NCI-H774 (cell line): ENCODE measurements at places on chromosomes 11 and 22.

- DNase-seq, result no peak
Measured at GRCh38 chr11:68181719-68182451, 31.2 kb downstream of the KMT5B start.

DNA sequence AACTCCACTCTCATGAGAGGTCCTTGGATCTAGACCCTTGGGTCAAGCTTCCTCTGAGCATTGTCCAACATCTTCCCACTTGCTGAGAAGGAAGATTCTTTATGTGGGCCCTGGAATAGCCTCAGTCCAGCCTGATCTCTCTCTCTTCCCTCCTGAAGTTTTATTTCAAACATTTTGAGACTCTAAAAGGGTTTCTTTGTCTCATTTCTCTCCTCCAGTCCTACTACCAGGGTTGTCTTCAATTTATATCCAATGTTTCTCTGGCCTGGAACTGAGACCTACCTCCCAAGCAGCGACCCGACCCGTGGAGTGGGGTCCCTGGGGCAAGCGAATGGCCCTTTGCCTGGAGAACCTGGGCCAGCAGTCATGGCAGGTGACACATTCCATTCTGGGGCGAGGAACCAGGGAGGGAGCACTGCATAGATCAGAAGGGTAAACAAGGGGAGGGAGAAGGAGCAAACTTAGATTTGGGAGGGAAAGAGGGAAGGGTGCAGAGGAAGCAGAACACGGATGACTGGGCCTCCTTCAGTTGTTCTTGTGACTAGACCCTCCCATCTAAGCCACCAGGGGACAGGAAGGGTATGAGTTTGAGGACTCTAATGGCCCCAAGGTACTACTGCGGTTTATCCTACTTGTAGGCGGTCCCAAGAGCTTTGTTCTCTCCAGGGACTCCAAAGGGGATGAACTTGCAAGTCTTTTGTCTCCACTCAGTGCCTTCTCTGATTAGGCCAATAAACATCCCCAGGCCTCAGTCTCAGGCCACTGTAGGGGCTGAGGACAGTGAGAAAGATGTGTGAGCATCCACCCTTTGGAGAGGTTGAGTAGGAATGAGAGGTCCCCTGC lies 14.2 kb upstream of the PRAME start:
- DNase-seq, result no peak

GRCh38 chr22:29079218-29079901 lies 6.5 kb downstream of the KREMEN1 start:
- DNase-seq, result peak; percentile 31

DNA sequence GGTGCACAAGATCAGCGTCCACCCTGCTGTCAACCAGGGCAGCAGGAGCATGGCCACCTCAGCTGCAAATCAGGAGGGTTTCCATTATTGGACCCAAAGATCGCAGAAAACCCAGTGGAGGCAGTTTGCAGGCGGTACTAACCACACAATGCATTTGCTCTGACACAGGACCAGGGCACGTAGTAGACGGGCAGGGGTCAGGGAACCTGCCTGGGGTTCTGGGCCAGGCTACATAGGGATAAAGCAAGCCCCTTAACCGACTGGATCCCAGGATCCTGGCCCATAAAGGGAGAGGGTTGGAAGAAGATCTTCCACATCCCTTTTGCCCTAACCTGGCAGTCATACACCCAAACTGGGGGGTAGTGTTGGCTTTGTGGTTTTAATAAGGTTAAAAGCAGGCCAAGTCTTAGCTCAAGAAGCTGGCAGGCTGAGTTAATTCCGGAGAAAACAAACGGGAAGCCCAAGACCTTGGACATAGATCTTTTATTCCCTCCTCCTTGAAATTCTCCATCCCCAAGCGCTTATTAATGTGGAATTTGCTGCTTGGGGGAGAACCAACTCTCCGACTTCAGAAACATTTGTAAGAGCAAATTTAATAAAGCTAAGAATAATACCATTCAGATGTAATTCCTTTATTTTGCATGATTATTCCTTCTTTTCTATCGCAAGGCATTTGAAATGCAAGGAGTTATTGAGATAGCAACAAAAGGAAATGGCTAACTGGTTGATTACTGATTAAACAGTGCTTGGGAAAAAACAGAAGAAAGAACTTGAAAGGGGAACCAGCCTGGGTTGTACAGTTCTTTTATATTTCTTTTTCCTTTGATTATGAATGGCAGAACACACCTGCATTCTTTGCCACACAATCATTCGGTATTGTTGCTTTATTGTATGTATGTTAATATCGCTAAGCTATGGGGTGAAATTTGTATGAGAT lies 6.3 kb upstream of the ARHGAP8 start:
- DNase-seq, result no peak

DNA sequence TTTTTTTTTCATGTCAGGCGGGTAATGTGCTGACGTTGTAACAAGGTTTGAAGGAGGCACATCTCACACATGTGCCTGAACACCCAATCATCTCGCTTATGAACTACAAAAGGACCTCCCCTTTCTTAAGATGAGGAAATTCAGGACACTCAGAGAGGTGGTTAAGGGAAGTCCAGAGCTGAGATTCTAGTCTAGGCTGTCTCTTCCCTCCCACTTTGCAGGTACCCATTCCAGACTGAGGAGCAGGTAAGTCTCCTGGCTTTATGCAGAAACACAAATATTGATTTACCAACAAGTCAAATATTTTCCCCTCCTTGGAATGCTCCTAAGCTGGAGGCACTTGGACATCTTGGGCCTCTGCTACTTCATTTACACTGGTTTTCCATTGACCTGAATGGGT lies 122.9 kb upstream of the CADM1 start:
- DNase-seq, result no peak

- no peak for DNase-seq
Measured at GRCh38 chr11:85062659-85063058, 564.5 kb downstream of the DLG2 start.

GRCh38 chr11:61134801-61135257 lies 26.4 kb downstream of the VPS37C start:
- no peak for DNase-seq

DNA sequence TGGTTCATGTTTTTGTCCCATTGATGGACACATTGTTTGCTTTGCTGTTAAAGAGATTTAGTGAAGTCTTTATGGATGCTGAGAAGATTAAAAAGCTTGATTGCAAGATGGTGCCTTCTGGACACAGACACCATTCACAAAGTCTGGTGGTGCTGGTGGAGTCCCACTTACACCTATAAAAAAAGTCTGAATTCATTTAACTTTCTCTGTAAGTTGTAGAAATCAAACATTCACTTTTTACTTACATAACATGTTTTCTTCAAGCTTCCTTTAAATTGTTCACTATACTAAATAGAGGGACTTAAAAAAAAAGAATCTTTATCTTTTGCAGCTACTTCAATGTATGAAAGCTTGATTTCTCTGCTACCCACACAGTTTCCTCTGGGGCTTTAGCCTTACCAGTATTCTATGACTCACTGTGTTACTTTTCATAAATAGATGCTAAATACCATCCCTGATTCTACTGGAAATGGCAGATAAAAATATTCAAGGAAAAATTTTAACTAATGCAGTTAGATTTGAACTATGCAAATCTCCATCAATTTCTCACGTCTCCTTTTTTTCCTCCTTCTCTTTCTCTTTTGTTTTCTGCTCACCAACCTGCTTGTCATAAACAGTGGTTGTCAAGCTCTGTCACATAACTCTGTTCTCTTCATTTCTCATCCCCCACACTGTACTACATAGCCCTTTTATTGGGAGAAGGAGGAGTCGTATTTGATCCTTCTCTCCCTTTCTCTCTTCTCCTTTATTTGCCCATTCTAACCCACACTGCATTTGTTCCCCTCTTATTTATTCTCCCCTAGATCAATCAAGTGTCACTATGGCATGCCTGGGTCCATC lies 89.7 kb downstream of the FAM76B start:
- DNase-seq, result no peak

DNA sequence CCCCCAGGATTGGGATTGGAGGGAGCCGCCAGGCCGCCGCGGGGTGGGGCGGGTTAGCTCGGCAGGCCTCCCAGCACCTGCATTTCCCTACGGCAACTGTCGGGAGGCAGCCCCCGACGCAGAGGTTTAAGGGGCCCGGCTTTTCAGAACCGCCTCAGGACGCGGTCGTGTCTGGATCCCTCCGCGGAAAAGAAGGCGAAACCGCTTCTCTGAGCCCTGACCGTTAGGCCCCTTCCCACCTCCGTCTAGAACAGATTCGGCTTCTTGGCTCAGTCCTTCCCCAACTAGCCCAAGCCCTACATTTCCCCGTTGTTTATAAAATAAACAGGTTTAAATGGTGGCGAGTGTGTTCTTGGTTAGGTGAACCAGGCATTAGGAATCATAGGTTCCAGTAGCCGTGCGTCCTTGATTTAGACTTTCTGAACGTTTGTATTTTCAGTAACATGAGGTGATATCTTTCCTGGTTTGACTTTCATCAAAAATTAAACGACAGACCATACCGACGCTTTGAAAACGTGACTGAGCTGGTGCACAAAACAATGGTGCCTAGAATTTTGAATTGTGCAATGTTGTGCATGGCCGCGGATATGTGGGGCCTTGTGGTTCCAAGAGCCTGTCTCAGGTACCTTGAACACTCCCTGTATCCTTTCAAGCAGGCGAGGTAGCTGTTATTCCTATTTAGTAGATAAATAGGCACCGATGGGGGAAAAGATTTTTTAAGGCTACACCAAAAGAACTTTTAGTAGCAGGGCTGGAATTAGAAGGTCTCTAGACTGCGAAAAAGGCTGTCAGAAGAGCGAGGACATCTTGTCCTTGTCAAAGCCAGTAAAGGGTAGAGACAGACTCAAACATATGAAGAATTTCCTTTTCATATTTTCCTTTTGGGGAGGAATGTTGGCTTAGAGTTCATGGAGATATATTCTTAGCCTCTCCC lies 1.2 kb upstream of the HSPA8 start:
- no peak for DNase-seq

DNA sequence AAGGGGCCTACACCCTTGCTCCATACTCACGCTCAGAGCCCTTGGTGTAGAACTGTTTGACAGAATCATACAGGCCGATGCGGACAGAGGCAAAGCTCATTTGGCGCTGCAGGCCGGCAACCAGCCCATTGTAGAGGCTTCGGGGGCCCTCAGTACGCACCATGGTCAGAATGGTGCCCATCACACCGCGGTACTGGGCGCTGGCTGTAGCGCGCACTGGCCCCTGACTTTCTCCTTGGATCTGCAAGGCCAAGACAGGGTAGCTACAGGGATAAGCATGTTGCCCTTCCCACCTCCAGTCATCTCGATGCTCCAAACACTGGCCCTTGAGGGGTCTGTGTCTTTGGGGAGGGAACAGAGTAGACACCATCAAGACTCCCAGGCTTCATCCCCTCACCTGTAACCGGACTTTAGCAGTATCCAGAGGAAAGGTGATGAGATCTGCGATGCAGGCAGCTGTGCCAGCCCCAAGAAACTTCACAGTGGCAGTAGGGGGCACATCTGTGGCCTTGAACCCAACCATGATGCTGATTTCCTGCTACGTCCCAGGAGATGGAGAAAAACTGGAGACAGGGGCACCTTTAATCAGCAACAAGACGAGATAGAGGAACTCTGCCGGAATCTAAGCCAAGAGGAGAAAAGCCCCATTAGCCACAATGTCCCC lies 4.7 kb downstream of the UCP2 start:
- no peak for DNase-seq

DNA sequence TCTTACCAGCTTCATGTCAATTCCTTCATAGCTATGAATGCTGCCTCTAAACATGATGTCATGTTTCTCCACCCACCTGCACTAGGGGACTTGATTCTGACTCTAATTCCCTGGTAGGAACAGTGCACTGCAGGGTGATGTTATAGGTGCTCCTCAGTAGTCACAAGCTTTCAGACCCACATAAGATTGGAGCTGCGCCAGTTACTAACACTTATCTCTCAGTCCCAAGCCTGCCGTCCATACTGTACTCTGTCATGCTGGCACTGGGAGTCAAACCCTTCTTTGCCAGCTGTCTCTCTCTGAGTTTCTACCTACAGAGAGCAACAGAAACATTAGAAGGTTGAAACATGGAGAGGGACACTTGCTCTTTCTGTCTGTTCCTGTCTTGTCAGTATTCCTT lies 5.5 kb downstream of the OR56A1 start:
- DNase-seq, result no peak

DNA sequence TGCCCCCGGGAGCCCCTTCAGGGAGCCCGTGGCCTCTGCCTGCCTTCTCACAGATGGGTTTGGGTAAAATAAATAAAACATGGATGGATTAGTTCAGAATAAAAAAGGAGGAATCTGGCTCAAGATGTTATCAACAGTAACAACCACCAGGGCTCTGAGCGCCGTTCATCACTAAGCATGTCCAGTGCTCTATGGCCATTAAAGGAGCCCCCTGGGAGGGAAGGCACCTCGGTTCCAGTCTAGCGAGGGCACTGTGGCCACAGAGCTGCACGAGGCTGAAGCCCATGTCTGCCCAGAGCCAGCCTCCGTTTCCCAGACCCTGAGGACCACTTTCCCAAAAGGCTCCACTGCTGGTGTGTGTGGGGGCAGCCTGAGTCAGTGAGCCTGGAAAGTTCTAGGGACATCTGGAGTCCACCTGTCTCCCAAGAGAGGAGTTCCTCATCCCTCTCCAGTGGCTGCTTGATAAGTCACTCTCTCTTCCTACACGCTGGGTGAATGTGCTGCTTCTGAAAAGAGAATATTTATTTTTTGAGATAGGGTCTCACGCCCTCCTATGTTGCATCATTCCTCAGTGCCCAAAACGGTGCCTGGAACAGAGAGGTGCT lies 614.6 kb downstream of the TBC1D22A start:
- no peak for DNase-seq

DNA sequence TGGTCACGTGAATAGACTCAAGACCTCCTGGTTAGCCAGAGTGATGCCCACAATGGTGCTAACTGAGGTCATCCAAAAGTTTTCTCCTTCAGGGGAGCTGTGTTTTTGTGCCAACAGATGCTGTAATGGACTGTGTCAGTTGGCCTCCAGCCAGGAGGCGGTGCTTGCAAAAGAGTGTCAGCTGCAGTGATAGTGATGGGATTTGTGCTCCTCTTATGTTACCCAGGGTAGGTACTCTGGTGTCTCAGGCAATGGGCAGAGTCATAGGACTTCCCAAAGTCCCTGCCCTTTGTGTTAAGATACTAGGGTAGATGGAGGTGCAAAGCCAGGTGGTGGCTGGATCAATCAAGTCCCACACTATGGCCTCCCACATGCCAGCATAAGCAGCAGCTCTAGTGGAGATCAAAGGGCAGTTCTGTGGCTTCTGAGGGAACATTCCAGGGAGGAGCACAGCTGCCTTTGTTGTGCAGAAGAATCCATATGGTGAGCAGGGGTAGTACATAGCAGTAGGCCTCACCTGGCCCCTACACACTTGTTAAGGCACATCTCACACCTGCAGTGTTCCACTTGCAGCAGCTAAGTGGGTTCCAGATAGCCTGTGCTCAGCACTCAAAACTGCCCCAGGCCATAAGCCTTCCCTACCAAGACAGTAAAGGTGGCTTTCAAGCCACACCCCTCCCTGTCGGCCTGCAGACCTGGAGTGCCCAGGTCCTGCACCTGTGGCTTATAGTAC lies 9.4 kb upstream of the FANCF start:
- DNase-seq, result peak; percentile 16

- no peak for DNase-seq
Measured at GRCh38 chr22:43153899-43154298, 2.5 kb downstream of the TSPO start.

- no peak for DNase-seq
Measured at GRCh38 chr22:36359470-36359996, 28.2 kb downstream of the MYH9 start.
